Hippocampal formation (tissue), 2 donors: ENCODE measurements at places on chromosomes 16 and 17.

DNA sequence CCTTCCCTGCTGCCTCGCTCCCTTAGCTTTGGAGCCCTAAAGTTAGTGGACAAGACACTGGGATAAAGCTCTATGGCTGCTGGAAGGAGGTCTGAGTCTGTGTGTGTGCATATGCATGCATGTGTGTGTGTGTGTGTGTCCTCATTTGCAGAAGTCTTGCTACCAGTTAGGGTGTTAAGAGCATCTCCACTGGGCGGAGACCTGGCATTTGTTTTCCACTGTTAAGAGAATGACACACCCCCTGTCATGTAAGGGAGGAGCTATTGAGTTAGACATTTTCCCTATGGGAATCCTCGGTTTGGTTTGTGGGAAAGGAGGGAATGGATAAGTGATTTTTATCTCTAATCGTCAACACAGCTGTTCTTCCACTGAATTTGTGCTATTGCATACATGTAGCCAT lies 24.8 kb upstream of the ARHGAP23 start:
- no peak for DNase-seq

GRCh38 chr17:37648555-37648954 lies 5.3 kb upstream of the DDX52 start:
- DNase-seq = no peak

DNA sequence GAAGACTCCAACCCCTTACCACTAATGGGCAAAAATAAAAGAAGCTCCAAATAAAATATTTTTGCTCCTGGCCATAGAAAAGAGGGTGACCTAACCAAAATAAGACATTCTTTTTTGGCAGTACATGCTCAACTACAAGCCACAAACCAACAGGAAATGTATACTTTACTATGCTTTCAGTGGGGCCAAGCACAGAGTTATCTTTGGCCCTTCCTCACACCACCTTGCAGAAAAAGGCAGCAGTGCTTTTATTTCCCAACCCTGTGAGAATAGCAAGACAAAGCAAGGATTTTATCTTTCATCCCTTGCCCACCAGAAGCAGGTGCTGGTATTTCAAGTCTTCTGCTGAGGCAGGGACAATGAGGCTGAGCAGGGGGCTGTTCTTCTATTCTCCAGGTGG lies 1493.1 kb downstream of the CDH11 start:
- no peak for DNase-seq

- DNase-seq = no peak
Measured at GRCh38 chr16:1427473-1428461, 3.1 kb upstream of the PERCC1 start.

DNA sequence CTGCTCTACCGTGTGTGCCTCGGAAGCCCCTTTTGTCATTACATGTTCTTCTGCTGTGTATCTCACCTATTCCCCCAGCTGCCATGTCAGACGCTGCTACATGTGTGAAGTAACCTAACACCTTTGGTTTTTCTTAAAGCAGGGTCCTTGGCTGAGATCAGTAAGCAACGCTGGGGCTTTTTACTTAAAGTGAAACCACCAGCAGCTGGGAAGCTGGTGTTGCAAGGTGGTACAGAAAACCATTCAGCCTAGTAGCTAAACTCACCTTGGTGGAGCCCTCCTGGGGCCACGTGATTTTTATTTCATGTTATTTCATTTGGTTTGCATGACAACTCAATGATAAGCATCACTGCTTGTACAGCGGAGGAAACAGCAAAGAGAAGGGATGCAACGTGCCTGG lies 62.6 kb downstream of the PLCG2 start:
- DNase-seq = no peak

DNA sequence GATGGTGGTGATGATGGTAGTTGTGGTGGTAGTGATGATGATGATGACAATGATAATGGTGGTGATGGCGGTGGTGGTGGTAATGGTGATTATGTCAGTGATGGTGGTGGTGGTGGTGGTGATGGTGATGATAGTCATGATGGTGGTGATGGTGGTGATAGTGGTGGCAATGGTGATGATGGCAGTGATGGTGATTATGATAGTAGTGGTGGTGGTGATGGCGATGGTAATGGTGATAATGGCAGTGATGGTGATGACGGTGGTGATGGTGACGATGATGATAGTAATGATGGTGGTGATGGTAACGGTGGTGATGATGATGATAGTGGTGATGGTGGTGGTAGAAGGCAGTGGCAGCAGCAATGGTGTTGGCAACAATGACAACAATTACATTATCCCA lies 55.3 kb downstream of the RBFOX3 start:
- no peak for DNase-seq

DNA sequence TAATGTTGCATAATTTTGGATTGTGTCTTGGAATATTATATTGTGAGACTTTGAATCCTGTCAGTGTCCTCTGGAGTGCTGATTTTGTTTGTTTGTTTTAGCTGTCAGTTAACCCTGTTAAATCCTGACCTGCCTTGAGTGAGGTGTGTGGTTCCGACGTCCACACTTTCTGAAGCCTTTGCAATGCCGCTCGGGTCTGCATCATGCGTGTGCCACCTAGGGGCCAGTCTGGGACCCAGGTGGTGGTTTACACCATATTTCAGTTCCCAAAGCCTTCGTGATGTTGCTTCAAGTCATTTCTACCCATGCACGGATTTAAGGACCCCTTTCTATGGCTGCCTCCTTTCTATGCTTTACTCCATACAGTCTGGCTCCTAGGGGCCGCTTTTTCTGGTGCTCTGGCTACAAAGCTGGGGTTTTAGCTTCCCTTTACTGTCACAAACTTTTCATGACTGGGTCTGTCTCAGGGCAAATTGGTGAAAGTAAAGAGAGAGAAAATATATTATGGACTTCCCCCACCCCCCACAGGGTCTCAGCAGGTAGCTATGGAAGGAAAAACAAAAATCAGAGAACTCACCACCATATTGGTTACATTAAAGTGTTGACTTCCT lies 11.4 kb upstream of the OR4D1 start:
- DNase-seq = no peak

- DNase-seq = no peak
Measured at GRCh38 chr17:2687074-2687418, 24.5 kb downstream of the CLUH start.

DNA sequence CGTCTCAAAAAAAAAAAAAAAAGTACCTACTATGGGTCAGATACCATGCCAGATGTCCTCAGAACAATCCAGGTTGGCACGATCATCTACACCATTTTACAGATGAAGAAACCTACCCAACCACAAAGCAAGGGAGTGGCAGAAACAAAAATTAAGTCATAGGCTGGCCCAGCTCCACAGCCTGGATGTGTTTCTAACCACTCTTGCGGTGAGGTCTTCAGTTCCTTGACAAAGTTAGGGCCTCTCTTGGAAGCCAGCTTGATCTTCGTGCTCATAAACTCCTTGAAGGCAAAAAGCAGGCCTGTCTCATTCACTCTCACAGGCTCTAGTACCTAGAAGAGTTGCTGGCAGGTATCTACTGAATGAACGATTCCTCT lies 6.2 kb downstream of the GGA2 start:
- no peak for DNase-seq

DNA sequence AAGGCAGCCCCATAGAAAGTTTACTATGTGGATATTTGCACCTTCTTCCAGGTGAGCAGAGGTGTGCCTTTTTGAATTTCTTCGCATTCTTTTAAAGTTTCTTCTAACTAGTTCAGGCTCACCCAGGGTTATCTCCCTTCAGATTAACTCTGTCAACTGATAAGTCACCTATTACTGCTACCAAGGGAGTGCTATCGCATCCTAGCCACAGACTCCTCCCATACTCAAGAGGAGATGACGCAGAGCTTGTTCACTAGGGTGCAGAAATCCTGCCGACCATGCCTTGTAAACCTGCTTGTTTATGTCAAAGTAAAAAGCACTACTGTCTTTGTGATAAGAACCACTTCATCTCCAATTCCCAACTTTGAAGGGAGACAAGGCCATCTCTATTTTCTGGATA lies 390.1 kb downstream of the RBFOX1 start:
- no peak for DNase-seq

DNA sequence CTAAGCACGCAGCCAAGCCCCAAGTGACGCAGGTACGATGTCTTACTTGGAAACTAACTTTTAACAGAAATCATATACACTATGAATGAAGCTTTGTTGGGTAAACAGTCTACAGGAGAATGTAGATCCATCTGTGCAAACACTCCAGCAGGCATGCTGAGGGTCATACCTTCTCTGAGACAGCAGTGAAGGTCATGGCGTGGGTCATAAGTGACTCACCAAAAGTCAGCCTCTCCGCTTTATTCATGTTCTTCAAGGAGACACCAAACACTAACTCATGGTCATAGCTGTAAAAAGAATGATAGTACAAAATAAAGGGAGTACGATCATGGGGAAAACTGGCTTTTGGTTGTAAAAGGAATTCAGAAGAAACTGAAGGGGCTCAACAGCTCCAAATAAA lies 20.6 kb downstream of the BLMH start:
- no peak for DNase-seq

- no peak for DNase-seq
Measured at GRCh38 chr17:36463916-36464764, 22.3 kb upstream of the ZNHIT3 start.

DNA sequence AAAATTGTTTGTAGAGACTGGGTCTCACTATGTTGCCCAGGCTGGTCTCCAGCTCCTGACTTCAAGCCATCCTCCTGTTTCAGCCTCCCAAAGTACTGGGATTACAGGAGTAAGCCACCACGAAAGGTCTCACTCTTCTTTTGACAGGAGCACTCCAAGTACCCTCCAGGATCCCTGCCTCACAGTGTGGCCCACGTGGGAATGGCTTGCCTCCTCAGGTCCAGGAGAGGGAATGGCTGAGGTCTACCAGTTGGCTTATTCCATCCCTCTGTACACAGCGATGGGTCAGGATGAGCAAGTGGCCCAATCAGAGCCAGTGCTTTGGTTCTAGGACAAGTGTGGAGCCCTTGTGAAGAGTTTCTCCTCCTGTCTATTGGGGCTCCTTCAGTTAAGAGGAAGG lies 73.7 kb upstream of the ZNF423 start:
- no peak for DNase-seq
